ENCODE measurements at places on chromosomes 11 and 22. TPM values are rescaled to one million over a fixed set of nuclear protein-coding genes. Genes with fewer than 3 reads are reported as not detected.

Gene B4GALNT4
- total RNA-seq, result 21.8 TPM

Gene ZNF214
- 2.1 TPM for total RNA-seq

Gene HEPN1
- total RNA-seq, result not detected

Gene OR10G8
- not detected for total RNA-seq

Gene RPS19BP1
- 104 TPM for total RNA-seq

Gene TPBGL
- total RNA-seq, result not detected

Gene OR2AT4
- total RNA-seq, result not detected
